ENCODE measurements at places on chromosomes 13 and 19.

DNA sequence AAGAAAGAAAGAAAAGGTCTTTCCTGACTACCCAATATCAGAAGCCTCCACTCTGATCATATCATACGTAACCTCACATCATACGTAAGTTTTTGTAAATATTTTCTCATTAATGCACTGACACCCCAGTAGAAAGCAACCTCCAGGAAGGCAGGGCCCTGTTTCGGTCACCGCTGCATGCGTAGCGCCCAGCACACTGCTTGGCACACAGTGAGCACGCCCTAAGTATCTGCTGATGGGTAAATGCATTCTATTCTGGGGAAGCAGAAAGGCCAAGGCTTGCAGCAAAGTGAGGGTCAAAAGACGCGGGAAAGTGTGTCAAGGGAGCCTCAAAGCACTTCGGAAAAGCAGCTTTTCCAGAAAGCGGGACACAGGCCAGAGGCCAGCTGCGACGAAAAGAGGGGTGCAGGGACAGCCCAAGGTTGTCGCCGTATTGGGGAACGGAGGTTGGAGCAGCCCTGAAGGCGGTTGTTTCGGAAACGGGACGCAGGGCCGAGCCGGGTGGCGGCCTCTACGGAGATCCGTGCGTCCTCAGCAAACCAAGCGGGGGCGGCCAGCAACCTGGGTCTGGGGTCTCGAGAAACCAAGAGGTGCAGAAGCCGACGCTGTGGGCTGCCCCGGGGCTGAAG lies 463 bp downstream of the SUGP1 start:
- DNase-seq: peak; percentile 14

GRCh38 chr19:55322204-55322885 lies 2.8 kb downstream of the TMEM150B start:
- DNase-seq: no peak

- DNase-seq: no peak
Measured at GRCh38 chr13:34627509-34628208, 314.4 kb upstream of the NBEA start.

GRCh38 chr19:13621413-13621812 lies 115.1 kb upstream of the CACNA1A start:
- DNase-seq: peak; percentile 66

DNA sequence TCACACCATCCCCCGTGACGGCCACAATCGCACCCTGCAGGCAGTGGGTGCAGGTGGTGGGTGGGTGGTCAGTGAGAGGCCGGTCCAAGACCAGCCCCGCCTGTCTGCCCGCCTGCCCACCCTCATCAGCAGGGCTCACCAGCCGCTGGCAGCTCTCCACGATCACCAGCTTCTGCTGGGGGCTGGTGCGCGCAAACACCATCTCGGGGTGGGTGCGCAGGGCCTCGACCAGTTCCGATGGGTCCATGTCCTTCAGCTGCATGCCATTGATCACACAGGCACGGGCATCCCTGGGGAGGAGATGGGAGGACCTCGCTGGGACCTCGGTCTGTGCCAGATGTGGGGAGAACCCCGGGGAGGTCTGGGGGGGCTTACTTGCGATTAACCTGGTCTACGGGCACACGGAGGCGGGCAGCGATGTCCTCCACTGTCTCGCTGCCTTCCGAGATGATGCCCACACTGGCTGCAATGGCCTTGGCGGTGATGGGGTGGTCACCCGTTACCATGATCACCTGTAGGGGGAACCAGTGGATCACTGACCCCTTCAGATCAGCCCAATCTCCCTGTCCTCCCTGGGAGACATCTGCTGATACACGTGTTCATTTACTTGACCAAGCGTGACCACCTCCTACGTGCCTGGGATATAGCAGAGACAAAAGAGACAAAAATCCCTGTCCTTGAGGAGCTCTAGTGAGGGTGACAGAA lies 8.0 kb downstream of the ATP4A start:
- DNase-seq: no peak

GRCh38 chr13:64371045-64371444 lies 2859.1 kb downstream of the PCDH9 start:
- no peak for DNase-seq

DNA sequence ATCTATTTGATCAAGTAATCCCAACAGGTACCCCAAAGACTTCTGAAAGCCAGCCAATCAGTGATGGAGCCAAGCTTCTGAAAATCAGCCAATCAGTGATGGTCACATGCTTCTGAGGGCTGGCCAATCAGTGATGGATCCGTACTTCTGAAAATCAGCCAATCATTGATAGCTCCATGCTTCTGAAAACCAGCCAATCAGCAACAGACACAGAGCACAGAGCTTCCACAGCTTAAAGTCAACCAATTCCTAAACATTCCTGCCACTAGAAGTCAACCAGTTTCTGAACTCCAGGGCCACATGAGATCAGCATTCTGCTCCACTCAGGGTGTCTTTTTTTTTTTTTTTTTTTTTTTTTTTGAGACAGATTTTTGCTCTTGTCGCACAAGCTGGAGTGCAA lies 8.2 kb upstream of the HSD17B14 start:
- no peak for DNase-seq

Measured in stimulated activated CD4-positive, alpha-beta T cell treated with anti-CD3 and anti-CD28 coated beads, Interleukin-15, amount 100 ng/mL, for 24 hours (primary cell).